Stimulated activated CD8-positive, alpha-beta memory T cell treated with anti-CD3 and anti-CD28 coated beads, Interleukin-4, amount 100 ng/mL, for 48 hours (primary cell): ENCODE measurements at places on chromosomes 13 and 19.

GRCh38 chr13:92901739-92902138 lies 324.9 kb upstream of the GPC6 start:
- DNase-seq, result no peak

GRCh38 chr19:6947745-6948144 lies 60.4 kb downstream of the ADGRE1 start:
- peak; percentile 68 for DNase-seq

DNA sequence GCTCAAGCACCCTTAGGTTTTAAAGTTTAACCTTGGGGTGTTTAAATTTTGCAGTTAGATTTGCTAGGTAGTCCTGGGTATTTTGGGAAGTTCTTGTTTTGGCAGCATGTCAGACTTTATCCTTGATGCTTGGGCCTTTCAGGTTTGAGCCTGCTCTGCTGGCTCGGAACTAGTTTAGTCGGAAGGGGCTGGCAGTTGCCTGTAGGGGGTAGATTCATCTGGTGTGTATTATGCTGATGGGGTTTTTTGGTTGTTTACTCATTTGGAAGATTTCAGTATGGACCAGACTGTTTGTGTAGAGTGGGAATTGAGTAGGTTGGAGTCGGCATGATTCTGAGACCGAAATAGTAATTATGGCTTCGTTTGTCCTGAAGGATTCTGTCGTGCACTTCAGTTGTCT lies 15.1 kb downstream of the ILF3 start:
- DNase-seq, result no peak

DNA sequence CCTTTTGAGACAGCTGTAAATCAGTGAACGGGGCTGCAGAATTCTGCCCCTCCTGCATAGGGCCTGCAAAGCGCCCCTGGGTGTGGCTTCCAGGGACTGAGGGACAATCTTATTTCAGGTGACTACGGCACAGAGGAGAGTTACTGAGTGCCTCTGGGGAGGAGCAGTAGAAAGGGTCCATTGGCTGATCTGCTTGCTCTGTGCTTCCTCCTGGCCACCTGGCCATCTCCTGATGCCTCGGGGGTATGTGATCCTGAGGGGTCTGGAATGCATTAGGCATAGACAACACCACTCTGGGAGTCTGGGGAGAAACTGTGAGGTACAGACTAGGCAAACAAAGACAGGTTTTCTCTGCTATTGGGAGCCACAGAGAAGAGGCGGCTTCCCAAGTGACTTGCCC lies 2.8 kb downstream of the KCTD15 start:
- DNase-seq, result no peak

- DNase-seq, result no peak
Observed at GRCh38 chr13:84121456-84121855, 239.2 kb upstream of the SLITRK1 start.

GRCh38 chr19:17576758-17577456 lies 21.5 kb downstream of the COLGALT1 start:
- peak; percentile 74 for DNase-seq

GRCh38 chr19:708154-709143 lies at the start of gene PALM:
Gene PALM, plus strand, starts transcription at chr19:708935. Its CDS starts 212 bp downstream, at chr19:709147.
- DNase-seq, result no peak

- no peak for DNase-seq
Observed at GRCh38 chr19:1172353-1173158, 1.5 kb downstream of the SBNO2 start.

DNA sequence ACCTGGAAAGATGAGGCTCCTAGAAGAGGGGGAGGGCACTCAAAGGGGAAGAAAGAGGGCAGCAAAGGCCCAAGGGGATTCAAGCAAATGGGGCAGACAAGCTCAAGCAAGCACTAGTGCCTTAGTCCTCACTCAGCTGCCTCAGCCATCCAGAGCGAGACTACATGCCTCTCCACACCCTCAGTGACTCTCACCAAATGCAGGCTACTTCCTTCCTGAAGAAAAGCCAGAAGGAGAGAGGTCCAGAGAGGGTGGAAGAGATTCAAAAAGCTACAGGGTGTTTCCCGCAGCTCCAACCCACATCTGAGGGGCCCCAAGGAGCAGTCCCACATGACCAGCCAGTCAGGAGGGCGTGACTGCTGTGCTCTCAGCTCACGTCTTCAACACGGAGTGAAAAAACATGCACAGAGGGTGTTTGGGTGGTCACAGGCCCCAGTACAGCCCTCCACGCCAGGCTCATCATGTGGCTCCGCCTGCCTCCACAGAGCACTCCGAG lies 40.5 kb downstream of the MIPEP start:
- no peak for DNase-seq

GRCh38 chr19:11384778-11385129 lies 640 bp upstream of the EPOR start:
- DNase-seq, result no peak

GRCh38 chr19:49689133-49690078 lies at the start of gene ADM5:
Gene ADM5, plus strand, starts transcription at chr19:49689594. Its CDS starts 244 bp downstream, at chr19:49689838.
- DNase-seq, result peak; percentile 71

DNA sequence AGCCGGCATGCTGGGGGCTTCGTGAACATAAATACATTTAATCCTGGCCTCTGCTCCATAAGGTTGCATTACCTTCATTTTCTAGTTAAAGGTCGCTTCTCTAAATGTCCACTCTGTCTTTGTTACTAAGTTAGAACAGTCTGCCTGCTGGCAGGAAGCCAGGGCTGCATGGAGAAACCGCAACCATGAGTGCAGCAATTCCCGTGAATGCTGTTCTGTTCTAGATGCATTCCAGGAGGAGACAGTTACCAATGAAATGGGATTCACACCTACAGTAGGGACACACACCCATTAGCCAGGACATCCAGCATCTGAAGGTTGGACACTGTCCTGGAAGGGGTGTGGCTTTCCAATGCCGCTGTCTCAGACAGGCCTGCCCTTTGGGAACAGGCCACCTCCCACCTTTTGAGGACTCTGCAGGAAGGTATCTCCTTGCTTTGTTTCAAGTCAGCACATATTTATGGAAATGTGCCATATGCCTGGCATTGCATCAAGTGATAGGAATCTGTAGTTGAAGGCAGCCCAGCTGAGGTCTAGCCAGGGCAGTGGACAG lies 129.7 kb downstream of the SLC7A1 start:
- no peak for DNase-seq

DNA sequence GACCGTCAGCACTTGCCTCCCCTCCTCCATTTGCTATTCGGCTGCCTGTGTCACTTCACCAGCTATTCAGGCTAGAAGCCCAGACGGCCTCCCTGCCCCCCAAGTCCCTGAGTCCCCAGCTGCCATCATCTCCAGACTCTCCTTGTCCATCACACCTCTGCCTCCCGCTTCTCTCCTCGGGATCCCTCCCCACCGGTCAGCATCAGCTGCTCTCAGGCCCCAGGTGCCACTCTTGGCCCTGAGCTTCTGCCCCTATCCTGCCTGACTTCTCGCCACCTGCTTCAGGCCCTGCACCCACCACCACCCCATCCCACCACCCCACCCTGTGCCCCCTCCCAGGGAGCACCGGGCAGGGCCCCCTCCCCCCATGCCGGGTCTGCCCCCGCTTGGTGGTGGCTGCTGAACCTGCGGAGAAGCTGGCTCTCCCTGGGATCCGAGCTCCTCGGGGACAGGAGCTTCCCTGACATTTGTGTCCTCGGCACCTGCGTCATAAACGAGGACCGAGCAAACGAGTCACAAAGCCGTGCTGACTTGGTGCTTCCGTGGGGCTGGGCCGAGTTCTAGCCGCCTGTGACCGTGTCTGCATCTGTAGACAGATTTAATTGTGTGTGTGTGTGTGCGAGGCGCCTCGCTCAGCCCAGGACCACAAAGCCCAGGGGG lies 70.3 kb upstream of the MCF2L start:
- no peak for DNase-seq

DNA sequence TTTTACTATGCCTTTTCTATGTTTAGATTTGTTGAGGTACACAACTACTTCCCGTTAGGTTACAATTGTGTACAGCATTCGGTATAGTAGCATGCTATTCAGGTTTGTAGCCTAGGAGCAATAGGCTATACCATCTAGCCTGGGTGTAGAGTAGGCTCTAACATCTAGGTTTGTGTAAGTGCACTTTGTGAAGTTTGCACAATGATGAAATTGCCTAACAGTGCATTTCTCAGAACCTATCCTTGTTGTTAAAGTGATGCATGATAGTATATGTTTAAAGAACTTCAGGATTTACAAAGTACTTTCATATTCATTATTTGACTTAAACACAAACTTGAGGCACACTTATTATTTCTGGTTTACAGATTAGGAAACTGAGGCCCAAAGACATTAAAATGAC lies 11.5 kb upstream of the SERPINE3 start:
- no peak for DNase-seq

DNA sequence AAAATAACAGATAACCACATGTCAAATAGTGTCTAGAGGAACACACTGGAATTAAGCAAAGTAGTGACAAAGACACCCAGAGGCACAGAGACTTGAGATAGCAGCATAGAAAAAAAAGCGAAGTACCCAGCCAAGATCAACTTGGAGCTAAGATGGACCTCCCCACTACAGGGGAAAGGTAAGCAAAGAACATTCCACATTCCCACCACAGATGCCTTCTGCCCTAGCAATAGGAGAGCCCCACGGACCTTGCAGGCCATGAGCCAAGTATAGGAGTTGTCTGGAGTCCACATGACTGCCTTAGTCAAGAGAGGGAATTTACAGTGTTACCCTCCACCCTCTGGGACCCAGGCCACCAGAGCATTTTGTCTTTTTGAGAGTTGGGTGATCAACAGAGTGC lies 110.7 kb upstream of the SPRY2 start:
- no peak for DNase-seq

DNA sequence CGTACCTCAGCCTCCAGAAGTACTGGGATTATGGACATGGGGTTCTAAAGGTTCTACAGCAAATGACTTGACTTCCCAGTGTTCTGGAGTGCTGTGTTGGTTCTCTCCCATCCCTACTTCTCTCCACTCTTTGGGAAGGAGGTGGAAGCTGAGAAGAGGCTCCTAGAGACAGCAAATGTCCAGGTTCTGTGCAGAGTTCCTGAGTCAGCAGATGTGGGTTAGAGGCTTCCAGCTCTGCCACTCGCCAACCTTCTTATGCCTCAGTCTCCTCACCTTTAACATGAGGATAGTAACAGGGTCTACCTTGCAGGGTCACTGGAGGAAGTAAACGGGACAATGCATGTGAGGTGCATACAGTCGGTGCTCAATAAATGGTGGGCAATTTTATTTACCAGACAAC lies 80.5 kb upstream of the VSTM2B start:
- no peak for DNase-seq

DNA sequence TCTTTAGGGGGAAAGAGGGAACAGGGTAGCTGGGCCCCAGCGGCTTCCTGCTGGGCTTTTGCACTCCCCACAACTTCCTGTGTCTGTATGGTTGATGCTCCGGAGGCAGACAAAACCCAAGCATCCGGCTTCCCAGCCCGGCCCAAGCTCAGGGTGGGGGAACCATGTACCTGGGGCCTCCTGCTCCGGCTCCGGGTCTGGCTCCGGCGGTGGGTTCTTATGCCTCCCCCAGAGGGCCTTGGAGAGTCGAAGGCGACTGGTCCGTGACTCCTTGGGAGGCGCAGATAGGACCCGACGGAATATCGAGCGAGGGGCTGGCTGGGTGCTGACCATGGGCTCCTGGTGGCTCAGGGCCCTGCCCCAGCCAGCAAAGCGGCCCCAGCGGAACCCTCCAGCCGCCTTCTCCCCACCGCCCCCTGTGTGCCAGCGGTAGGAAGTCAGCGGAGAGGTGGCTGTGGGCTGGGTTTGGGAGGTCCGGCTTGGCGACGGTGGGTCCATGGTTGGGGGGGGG lies 428 bp downstream of the RASAL3 start:
- peak; percentile 82 for DNase-seq

DNA sequence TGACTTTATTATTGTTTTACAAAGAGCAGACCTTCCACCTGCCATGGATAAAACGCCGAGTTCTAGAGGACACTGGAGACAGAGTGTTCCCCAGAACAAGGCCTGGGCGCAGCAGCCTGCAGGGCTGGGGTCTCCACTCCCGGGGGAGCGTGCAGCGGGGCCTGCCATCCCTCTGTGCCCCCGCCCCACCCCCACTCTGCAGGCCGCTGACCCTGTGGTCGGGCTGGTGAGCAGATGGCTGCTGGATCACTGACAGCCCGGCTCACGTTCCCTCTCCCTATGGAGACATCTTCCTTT lies 8.6 kb upstream of the PTBP1 start:
- DNase-seq, result no peak

- peak; percentile 82 for DNase-seq
Observed at GRCh38 chr19:18846862-18847548, 15.2 kb downstream of the UPF1 start.

DNA sequence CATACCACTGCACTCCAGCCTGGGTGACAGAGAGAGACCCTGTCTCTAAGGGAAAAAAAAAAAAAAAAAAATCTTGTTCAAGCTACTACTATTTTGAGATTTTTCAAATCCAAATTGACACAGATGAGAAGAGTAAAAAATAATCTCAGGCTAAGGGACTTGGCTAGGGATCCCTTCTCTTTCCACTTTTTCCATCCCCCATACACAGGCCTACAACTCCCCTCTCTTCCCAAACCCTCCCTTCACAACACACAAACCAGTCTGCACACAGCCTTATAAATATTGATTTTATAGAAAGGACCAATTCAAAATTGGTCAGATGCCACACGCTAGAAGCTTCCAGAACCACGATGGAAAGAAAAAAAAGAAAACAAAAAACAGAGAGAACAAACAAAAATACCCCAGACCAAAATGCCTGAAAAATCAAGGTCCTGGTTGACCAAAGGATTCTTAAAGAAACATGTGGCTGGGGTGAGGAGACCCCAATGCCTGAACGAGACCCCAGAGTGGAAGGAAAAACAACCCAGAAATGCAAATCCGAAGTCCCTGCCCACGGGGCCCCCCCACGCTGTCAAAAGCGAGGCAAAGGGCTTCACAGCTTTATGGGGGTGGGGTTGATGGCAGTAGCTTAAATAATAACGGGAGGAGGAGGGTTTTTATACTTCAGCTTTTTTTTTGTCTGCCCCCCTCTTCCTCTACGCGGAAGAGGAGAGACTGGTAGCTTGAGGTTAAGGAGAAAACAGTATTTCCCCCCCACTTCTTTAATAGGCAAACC lies 18.1 kb downstream of the QPCTL start:
- no peak for DNase-seq

- DNase-seq, result no peak
Observed at GRCh38 chr13:41554180-41554579, 96.8 kb downstream of the RGCC start.

DNA sequence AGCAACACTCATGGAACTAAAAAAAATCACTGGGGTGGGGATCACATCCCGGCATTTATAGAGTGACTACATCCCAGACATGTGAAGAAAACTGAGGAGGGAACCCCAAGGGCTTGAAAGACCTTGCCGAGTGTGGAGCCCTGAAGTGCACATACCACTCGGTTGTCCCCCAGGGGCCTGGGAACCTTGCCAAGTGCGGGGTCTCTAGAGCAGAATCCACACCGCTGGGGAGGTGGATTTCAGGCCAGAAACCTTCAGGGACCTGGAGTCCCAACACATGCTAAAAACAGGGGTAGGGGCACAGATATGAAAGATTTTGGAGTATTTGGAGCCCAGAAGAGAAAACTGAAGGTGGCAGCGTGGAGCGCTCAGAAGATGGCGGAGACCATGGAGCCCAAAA lies 35.2 kb downstream of the ERICH4 start:
- DNase-seq, result no peak

- no peak for DNase-seq
Observed at GRCh38 chr13:84380866-84381265, 498.6 kb upstream of the SLITRK1 start.

GRCh38 chr13:24905242-24905641 lies 141.3 kb downstream of the RNF17 start:
- DNase-seq, result no peak
